ENCODE measurements at places on chromosomes 3 and 15. TPM values are rescaled to one million over a fixed set of nuclear protein-coding genes. Genes with fewer than 3 reads are reported as not detected.

DNA sequence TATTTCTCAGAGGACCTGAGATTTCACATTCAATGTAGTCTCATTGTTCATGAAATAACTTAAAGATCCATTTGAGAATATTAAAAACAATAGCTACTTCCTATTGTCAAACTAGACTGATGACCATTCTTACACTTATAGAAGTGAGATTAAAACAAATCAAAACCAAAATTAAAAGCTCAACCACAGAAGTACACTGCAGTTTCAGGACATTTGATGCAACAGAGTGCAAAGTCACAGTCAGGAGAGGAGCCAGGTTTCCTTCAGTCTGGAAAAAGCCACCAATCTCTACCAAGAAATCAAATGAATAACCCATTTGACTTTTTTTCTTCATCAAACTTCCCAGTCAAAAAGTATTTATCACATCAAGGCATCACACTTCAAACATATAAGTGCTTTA, 5.5 kb downstream of the CCPG1 start:
- H3K27me3 ChIP-seq, result no peaks in the 10 kb centered on the region
- no peak overlapping the region for H3K27ac ChIP-seq
- no peak for DNase-seq
- H3K4me1 ChIP-seq, result peaks cover 5% of the 10 kb centered on the region
- no peaks in the 10 kb centered on the region for H3K36me3 ChIP-seq

- no peak overlapping the region for H3K4me3 ChIP-seq
- H3K36me3 ChIP-seq, result no peaks in the 10 kb centered on the region
- no peak for DNase-seq
These were observed 2.5 kb downstream of the CFAP92 start for GRCh38 chr3:128991355-128991895.

GRCh38 chr3:141410846-141411245, 42.5 kb downstream of the ZBTB38 start:
- H3K27ac ChIP-seq, result peak overlapping the region; percentile 89
- H3K4me3 ChIP-seq, result no peak overlapping the region
- H3K4me1 ChIP-seq, result peaks cover 76% of the 10 kb centered on the region
- no peak for DNase-seq

DNA sequence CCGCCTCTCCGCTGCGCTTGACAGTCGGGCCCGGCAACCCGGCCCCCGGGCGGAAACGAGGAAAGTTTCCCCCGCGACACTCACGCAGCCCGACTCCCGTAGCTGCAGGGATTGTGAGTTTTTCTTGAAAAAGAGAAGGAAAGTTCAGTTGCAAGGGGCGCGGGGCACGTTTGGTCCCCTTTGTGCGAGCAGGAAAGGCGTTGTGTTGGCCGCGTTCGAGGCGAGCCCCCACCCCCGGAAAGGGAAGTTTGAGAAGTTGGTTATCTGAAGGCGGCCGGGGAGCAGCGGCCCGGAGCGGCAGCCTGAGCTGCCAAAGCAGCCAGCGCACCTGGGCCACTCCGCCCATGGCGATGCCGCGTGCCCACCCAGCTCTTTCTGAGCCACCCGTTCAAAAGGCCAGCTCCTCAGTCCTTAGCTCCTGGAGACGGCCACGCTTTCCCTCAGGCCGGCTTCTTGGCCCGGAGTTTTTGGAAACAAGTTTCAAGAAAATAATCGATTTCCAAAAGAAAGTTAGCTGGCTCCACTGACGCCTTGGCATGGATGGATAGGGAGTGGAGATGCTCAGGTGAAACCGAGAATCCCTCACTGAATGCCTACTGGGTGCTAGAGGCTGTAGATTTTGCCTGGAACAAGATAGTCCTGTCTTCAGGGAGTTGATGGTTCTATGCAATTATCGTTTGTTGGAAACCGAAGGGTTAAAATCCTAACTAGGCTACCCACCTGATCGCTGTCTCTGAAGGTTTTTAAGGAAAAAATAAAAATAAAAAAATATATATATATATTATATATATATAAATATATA, 832 bp downstream of the TGFBR2 start:
- H3K4me1 ChIP-seq, result peaks cover 21% of the 10 kb centered on the region
- DNase-seq, result no peak
- peak overlapping the region; percentile 95 for H3K27ac ChIP-seq

DNA sequence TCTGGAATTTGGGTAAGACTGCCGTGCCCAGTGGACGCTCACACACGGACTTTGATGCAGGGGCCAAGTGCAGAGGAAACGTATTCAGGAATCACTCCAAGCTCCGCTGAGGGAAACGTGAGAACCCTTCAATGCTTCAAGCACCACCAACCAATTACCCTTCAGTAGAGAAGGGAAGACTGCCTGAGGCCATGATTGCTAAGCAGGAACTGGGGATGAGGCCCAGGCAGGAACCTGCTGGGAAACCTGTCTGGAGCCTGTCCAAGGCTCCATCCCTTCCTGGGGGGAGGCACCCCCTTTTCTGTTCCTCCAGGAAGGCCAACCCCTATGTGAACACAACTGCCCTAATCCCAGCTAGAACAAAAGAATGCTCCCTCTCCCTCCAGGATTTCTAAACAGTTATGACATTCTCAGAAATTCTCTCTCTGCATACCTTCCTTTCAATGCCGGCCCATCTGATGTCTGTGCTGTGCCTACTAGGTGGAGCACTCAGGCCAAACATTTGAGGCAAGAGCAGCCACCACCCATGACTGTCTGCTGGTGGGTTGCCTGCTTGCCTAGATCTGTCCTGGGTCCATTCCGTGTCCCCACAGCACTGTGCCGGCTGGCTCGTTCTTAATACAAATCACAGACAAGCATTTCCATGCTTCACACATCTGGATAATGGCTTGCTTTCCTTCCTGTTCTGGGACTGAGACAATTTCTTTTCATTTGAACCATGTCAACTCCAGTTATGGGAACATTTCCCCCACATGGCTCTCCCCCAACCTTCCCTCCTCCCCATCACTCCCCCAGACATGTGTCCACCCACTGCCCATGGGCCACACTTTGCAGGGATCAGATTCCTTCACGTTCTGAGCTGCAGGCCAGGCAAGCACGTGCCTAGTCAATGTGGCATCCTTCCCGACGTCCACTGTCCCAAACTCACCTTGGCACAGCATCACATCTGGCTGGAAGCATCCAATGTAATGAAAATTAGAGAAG, 149.4 kb downstream of the ADAMTS17 start:
- H3K4me3 ChIP-seq, result no peak overlapping the region
- H3K36me3 ChIP-seq, result no peaks in the 10 kb centered on the region
- no peaks in the 10 kb centered on the region for H3K4me1 ChIP-seq
- peaks cover 16% of the 10 kb centered on the region for H3K27me3 ChIP-seq
- no peak overlapping the region for H3K27ac ChIP-seq

The ACKR2 gene
- total RNA-seq, result 2.1 TPM

The C2CD4A gene
- not detected for total RNA-seq

The AADACL2 gene
- not detected for total RNA-seq
